Peyer's patch (tissue), 4 donors: ENCODE measurements at places on chromosomes 11 and 22.
A peak's percentile ranks its signal among the peaks of the same experiment; 100 is the strongest.

DNA sequence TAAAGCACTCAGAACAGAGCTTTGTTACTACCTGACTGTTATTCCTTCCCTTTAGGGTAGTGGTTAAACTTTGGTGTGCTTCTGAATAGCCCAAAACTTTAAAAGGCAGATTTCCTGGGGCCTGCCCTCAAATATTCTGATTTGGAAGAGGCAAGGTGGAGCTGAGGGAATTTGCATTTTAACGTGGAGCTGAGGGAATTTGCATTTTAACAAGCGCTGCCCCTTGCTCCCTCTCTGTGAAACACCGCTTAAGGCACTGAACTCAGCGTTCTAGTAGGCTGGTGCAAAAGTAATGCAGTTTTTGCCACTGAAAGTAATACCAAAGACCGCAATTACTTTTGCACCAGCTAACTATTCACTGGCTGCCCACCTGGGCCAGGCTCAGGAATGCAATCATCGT, 35.0 kb downstream of the TPST2 start:
- no peak for DNase-seq

GRCh38 chr22:23274146-23274526, 93.8 kb downstream of the BCR start:
- no peak for DNase-seq

- DNase-seq, result no peak
These were observed 348.1 kb downstream of the ETS1 start for GRCh38 chr11:128239306-128239705.

DNA sequence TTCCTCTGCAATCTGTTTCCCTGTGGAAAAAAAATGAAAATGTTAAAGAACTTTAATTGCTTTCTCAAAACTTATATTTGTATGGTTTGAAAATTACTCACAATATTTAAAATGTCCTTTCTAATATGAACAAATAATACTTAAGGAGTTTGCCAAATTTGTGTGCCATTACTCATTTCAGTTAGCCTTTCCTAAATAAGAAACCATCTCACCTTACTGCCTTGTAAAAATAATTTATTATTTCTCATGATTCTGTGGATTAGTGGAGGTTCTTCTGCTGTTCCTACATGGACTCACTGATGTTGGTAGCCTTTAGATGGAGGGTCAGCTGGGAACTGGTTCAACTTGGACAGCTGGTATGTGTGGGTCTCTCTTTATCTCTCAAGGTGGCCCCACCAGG, 428.6 kb downstream of the CNTN5 start:
- DNase-seq, result no peak

GRCh38 chr22:37068859-37069258, 17.3 kb downstream of the KCTD17 start:
- DNase-seq, result no peak

GRCh38 chr22:42972649-42973535, 42.1 kb downstream of the PACSIN2 start:
- DNase-seq, result no peak

- DNase-seq, result no peak
These were observed 11.9 kb downstream of the TMEM41B start for GRCh38 chr11:9302448-9302847.

- no peak for DNase-seq
These were observed 65.5 kb upstream of the SOX6 start for GRCh38 chr11:16421826-16422225.

GRCh38 chr22:31268281-31268680, 24.0 kb downstream of the PIK3IP1 start:
- no peak for DNase-seq

DNA sequence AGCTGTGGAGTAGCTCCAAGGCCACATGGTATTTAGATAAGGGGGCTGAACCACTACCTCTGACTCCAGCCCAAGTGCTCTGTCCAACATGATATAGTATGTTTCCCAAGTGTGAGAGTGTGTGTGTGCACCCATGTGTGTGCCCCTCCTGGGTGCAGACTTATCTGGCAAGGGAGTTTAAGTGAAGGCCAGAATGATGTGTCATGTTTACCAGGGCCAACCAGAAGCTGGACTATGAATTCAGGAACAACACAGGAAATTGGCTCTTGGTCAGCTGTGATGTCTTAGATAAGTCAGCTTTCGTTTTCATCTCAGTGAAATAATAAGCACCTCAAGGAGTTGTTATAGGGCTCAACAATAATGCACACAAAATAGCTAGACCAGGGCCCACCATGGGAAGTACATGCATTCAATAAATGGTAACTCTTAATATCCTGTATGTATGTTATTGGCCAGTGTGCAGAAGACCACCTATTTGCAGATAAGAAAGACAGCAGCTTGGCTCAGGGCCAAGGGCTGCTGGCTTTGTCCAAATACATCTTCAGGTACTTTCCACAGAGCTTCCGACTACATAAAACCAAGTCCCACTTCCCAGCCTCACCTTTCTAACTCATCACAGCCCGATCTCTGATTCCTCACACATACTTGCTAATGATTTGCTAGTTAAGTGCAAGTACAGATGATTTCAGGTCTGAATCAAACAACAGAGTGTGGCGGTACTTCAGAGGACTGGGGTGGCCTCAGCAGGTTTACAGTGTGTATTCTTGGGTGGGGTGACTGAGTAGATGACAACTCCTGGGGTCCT, 120.9 kb downstream of the ME3 start:
- DNase-seq, result no peak

DNA sequence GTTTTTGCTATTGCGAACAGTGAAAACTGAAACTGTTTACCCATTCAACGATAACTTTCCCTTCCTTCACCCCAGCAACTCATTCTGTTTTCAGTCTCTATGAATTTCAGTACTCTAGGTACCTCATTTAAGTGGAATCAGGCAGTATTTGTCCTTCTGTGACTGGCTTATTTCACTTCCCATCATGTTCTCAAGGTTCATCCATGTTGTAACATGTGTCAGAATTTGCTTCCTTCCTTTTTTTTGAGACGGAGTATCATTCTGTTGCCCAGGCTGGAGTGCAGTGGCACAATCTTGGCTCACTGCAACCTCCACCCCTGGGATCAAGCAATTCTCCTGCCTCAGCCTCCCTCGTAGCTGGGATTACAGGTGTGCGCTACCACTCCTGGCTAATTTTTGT, 23.7 kb downstream of the HTR3B start:
- DNase-seq, result no peak

GRCh38 chr22:36175892-36176291, 15.3 kb upstream of the APOL3 start:
- DNase-seq, result no peak

DNA sequence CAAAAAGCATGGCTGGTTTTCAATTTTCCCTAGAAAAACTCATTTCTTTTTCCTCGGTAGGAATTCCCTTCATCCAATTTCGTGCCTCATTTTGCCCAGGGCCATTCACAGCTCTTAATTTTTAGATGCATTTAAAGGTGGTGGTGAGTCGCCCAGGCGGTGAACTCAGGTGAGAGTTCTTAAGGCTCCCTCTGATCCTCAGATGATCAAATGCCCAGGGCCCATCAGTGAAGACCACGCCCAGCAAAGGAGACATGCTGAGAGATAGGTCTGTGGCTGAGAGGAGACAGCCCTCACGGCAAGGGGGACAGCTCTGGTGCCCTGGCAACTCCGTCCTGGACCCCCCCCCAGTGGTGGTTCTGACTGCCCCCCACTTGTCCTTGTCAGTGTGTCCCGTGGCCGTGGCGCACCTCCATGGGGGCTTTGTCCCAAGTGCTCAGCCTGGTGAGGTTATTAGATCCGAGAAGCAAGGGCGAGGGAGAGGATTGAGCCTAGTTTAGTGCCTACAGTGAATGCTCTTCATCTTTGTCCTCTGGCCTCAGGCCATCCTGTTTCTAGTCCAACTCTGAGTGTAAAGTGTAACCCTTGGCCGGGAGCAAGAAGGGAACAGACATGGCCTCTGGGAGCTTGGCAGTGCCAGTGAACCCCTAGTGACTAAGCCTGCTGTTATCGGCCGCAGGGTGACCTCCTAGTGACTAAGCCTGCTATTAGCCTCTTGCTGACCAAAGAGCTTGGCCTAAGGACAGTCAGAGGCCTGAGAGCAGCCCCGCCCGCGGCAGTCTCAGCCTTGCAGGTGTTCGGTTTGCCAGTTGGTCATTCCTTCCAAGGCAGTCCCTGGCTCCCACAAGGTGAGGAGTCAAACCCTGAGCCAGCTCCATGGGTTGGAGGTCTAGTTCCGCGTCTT, 83.5 kb downstream of the CTTN start:
- peak; percentile 83 for DNase-seq

DNA sequence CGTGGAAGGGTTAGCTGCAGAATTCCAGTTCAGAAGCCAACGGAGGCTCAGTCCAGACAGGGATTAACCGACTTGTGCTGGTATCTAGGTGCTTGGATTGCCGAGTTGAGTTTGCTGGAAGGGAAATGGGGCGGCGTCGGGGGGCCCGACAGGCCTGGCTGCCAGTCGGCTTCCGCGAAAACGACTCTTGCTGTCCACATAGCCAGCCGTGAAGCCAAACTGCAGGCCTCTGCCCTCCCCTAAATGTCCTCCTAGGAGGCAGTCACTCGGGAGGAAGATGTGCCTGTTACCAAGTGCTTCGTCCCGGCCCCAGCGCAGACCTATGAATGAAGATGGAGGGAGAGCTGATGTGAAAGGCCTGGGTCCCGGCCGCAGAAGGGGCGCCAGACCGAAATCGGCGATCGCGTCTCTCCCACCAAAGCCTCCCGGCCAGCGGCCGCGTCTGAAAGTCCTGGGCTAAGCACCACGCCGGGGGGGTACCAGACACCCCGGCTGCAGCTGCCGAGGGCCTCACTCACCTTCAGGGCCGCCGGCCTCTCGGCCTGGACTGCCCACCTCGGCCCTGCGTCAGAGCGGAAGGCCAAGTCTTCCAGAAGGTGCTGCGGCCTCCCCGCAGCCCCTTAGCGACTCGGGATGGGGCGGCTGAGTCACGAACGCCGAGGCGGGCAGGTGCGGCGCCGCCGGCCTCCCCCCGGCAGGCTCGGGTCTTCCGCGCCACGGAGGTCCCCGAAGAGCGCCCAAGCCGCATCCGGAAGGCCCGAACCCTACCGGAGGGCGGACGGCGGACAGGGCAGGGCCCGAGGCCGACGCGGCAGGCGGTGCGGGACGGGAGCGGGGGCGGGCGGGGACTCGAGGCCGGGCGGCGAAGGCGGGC, 7.5 kb downstream of the DPAGT1 start:
- peak; percentile 41 for DNase-seq
